ENCODE measurements at places on chromosomes 5 and 9.

GRCh38 chr9:91746357-91746756 is 203.7 kb downstream of the ROR2 start:
- no peak for DNase-seq

DNA sequence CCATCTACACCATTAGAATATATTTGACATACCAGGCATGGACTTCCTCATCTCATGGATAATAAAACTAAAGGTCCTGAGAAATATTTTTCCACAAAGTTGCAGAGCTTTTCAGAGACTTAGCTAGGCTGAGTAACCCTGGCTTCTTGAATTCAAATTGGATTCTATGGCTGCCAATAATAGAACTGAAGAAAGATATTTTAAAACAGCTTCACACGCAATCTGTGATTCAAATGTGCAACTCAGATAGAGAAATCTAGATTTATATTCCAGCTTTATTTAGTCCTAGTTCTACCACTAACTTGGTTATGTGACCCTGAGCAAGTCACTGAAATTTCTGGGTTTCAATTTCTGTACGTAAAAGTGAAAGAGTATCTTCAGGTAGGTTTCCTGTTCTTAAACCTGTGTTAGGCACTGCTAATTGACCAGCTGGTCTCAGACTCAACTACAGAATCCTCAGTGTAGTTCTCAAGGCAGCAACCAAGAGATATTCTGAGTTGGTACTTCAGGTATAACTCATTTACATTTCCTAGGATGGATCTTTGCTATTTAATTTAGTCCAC is 235.3 kb downstream of the GABRB2 start:
- no peak for DNase-seq

DNA sequence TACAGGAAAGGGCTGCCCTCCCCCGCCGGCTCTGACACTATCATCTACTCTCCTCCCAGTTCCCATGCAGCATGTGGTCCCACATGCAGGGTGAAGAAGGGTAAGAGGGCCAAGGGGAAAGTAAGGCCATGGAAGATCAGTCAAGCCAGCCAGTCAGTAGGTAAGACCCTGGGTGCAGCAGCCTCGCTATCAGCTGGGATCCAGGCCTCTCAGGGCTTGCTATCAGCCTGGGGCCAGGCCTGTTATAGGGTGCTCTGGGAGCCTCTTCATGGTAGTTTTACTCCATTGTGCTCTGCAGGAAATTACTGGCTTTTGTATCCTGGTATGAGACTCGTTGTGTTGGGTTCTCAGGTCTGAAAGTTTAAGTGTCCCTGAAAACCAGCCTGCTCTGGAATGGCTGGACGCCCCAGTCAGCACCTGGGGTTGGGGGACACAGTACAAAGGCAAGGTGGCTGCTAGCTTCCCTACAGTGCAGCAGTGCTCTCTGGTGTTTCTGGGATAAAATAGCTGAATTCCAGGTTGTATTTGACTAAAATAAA is 21.4 kb downstream of the SLC22A4 start:
- DNase-seq = no peak

DNA sequence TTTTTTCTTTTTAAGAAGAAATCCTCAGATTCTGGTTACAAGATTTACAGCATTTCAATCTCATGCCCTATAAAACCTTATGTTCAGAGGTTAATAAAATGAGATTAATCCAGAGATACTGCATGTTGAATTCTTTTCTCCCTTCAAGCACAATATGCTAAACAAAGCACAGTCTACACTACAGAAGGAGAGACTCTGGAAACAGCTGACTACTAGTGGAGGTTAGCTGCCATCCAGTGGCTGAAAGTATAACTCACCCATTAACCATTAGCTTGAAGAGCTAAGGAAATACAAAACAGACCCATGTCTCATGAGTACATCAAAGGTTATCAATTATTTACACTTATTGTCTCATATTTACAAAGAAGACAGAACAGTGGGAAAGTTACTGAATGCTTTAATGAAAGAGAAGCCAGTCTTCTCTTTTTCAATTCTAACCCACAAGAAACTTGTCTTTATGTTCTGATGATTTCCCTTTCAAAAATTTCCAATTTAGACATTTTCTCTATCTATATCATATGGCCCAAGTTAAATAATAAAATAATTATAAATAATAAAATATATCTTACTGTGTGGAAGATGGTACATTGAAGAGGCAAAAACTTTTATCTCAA is 12.7 kb upstream of the DNAH5 start:
- peak; percentile 74 for DNase-seq

DNA sequence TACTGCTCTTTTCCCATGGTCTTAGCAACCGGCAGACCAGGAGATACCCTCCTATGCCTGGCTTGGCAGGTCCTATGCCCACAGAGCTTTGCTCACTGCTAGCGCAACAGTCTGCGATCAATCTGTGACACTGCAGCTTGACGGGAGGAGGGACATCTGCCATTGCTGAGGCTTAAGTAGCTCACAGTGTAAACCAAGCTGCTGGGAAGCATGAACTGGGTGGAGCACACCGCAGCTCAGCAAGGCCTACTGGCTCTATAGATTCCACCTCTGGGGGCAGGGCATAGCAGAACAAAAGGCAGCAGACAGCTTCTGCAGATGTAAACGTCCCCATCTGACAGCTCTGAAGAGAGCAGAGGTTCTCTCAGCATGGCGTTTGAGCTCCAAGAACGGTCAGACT is 40.4 kb downstream of the MCTP1 start:
- DNase-seq = no peak

DNA sequence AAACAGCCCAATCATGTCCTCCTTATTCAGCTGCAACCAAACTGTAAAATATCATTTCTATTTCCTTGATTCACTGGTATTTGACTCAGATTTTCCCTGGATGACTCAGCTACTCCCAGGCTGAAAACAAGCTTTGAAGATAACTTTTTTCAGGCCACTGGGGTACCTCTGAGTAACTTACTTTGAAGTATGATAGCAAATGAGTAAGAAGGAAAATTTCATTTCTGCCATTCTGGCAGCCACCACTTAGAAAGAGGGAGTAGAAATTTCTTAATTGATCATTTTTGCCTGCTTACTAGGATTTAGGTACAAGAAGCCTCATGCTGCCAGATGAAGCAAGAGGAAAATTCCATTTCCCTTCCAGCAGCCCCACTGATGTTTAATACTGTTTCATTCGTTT is 247.4 kb downstream of the PRELID2 start:
- DNase-seq = peak; percentile 69

GRCh38 chr5:18395126-18396110 is 761.2 kb downstream of the TAF11L14 start:
- no peak for DNase-seq

DNA sequence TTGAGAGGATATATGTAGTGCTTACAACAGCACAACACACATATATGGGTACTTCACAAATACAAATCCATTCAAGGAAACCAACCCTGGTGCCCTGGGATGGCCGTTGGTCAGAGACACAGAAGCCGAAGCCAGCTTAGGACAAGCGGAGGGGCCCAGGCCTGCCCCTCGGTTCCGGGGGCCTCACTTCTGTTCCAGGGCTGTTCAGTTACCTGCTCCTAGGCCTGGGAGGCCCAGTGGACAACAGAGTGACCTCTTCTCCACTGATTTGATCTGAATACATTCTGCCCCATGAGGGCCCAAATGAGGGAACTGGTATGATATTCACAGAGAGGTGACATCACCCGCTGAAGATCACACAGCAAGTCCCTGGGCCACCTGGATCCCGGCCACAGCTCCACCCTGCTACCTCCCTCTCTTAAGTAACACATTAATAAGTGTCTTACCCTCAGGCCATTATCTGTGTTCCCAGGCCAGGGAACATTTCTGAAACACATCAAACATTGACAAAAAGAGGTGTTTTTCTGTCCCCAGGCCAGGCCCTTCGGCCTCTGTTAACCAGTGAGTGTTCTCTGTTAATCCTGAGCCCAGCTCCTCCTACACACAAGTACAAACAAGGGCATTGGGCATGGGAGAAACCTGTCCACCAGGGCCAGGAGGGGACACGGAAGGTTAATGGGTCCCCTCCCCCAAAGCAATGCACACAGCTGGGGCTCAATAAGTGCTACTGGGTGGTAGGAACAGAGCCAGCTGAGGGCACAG is 4.5 kb upstream of the GRHPR start:
- no peak for DNase-seq

DNA sequence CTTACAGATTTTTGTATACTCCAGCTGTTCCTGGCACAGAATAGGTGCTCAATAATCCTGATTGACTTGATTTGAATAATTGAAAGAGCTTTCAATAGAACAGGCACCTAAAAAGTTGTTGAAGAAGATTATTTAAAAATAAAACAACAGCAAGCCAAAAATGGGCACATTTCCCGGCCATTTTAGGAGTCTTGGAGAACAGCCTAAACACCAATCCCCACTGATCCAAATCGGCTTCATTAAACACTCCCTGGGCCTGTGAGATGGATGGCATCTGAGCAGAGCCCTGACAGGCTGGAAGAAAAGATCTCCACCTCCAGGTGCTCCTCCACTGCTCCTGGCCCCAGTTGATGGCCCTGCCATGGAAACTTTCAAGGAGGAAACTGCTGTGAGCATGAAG is 213.3 kb downstream of the MAN2A1 start:
- DNase-seq = no peak

- DNase-seq = no peak
Measured at GRCh38 chr5:61123145-61123544, 39.1 kb downstream of the SMIM15 start.

DNA sequence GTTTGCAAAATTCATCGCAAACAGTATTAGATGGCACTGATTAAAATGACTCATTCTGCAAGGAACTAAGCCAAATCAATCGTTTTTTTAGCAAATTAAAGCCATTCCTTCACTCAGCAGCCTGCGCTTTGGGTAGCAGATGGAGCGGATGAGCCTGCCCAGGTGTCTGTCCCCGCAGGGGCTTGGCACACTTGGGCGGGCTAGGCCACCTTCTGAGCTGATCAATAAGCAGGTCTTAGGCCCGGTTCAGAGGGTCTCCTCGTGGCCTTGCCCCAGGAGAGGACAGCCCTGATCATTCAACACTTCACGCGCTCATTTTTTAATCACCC is 78.0 kb upstream of the FCN1 start:
- no peak for DNase-seq

DNA sequence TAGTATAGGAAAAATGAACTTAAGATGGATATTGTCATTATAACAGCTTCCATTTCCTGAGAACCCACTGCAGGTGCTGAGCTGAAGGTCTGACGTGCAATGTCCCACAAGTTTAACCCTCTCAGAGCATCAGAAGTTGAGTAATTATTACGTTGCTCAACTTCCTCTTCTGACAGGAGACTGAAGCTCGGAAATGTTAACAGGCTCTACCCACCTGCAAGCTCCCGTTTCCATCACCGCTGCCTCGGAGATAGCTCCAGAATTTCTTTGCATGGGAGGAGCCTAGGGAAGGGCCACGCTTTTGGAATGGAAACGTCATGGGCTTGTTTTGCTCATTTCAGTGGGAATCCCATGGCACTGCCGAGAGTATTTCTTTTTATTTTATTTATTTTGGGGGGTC is 1.0 kb upstream of the NTMT1 start:
- no peak for DNase-seq

DNA sequence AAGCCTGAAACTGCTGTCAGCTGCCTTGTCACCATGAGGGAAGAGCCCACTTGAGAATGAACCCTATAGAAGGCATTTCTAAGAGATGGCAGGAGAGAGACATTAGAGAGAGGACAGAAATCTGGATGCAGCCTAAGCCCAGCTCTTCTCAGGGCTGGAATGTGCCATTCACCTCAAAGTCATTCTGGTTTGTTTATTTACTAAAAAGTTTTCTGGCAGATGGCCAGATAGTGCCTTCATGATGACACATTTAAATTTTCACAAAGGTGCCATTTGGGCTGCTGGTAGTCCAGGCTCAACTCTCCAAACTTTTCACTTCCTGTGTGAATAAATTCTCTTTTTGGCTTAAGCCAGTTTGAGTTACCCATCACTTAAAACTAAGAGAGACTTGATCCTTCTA is 144.6 kb upstream of the ZNF366 start:
- DNase-seq = no peak

- DNase-seq = no peak
Measured at GRCh38 chr9:76445976-76446375, 13.0 kb upstream of the GCNT1 start.

DNA sequence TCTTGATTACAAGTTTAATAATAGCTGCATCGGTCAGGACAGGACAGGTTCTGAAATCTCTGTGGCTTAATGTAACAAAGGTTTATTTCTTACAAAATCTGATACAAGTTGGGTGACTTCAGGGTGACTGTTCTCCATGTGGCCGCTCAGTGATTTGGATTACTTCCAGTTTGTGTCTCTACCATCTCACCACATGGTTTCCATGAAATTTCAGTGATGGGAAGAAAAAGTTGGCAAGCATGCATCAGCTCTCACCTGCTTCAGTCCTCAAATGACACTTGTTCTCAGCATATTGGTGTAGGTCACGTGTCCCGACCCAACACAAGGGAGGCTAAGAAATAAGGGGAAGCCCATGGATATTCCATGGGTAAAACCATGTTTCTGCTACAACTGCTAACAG is 7.8 kb upstream of the TMEM268 start:
- no peak for DNase-seq

- DNase-seq = peak; percentile 15
Measured at GRCh38 chr9:26789959-26790358, 102.6 kb downstream of the CAAP1 start.
